ENCODE measurements at places on chromosomes 7 and 10.
A peak's percentile ranks its signal among the peaks of the same experiment; 100 is the strongest.

GRCh38 chr10:89142590-89142989, 64.5 kb downstream of the CH25H start:
- no peak for DNase-seq

GRCh38 chr10:94443047-94443446, 40.7 kb downstream of the TBC1D12 start:
- DNase-seq, result no peak

DNA sequence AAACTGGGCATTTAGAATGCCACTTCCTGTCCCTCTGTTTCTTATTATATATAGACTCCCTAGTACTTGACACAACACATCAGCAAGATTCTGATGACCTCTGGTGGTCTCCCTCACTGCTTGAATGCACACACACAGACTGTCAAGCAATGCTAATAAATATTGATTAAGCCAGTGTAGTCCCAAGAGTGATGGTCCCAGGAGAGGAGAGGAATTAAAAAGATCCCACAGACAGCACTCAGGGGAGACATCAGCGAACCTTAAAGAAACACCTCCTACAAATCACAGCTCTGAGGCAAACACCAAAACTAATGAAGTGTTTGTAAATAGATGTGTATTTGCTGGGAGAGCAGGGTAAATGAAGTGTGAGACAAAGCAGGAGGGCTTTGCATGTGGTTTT, 1291.2 kb downstream of the XPNPEP1 start:
- DNase-seq, result no peak

DNA sequence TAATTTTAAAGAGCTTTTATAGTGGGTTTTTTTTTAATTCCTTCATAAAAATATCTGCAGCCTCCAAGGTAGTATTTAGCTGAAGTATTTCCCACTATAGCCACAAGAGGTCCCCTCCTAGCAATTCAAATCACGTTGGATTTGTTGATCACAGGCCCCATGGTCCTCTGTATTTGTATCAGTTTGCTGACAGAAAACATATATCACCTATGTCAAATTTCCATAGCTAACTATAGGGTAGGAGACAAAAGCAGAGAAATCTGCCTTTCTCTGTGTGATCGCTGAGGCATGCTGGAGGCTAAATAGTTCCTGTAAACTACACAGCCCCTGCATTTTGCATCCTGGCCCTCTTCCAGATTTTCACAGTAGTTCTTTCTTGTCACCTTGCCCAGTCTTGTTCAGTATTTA, 1.7 kb upstream of the CTNNA3 start:
- DNase-seq, result peak; percentile 77

- DNase-seq, result no peak
Measured at GRCh38 chr10:5523796-5524574, 776 bp upstream of the CALML3 start.

DNA sequence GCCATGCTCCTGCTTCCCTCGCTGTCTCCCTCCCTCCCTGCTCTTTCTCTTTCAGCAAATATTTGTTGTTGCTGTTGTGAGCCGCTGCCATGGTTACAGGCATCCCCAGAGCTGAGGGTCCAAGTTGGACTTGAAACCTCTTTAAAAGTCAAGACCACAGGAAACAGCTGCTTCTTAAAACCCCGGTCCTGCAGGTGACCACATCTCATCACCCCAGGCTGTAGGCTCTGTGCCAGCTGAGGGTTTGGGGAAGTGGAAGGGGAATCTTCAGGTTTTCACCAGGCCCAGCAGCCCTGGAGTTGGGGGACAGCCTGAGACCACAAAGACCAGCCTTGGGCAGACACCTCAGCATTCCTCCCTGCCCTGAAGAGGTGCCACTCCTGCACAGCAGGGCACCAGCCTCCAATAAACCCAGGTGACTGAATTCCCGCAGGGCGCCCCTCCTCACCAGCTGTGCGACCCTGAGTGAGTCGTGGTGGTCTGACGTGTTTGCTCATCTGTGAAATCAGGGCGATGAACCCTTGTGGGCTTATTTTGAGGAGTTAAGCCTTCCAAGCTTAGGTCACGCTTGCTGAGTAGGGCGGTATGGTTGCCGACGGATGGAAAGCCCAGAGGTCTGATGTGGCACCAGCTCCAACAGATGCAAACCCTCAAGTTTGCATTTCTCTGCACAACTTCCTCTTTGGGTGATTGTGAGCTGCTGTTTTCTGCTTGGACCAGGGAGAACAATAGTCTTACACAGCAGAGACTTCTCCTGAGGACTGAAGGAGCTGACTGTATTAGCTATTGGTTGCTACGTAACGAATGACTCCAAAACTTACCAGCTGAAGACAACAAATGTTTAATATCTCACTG, 24.8 kb downstream of the NPTX2 start:
- DNase-seq, result no peak

DNA sequence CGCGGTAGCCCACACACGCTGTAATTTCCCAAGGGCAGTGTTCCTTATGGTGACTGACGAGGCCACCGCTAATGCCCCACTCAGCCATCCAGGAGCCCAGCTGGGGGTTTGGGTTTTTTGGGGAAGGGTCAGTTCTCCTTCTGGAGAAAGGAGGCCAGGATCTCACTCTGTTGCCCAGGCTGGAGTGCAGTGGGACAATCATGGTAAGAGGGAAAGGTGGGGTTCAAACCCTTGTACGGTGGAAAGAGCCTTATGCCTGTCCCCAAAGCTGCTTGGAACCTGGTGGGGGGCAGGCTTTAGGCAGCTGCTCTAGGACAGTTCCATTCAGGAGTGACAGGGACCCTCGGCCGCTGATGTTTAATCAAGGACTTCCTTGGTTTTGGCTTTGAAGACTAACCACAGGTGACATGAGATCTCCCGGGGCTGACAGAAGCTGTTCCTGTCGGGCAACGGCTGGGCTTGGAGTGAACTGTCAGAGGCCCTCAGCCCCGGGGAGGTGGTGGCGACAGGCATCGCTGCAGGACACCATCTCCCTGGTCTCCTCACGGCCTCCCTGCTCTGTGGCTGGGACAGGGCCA, 84.5 kb downstream of the CARD11 start:
- no peak for DNase-seq

DNA sequence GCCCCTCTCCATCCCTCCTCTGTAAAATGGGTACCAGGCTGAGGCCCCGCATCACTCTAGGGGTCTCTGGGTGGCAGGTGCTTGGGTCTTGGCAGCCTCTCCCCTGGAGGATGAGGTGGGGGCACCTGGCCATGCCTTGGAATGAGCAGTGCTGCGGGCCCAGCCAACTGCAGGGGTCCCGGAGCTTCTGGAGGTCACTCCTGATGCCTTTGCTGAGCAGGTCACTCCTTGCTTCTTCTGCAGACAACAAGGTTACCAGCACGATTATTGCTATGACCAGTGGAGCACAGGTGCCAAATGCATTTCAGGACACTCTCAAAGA, 22.4 kb upstream of the ZNF488 start:
- no peak for DNase-seq

Measured in OCI-M1 (cell line).